ENCODE measurements at places on chromosomes 6 and 20. TPM values are rescaled to one million over a fixed set of nuclear protein-coding genes. Genes with fewer than 3 reads are reported as not detected.

Gene SRSF6
- total RNA-seq, result 58.7 TPM

DNA sequence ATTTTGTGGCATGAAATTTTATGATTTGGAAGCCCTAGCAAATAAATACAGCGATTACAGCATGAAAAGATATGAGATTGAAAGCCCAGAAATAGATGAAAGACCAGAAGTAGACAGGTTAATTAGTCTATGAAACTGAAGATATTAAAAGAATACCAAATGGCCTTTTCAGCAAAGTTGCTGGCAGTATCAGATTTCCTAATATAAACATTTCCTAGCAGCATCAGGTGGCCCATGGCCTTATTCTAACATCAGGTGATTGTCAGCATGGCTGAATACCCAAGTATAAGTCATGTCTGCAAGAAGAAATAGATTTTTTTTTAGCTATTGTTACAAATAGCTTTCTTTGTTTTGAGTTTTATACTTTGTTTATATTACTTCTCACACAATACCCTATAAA, 93.2 kb downstream of the CLVS2 start:
- no peaks in the 10 kb centered on the region for H3K36me3 ChIP-seq
- H3K4me1 ChIP-seq, result no peaks in the 10 kb centered on the region
- no peak for DNase-seq
- H3K27me3 ChIP-seq, result no peaks in the 10 kb centered on the region

DNA sequence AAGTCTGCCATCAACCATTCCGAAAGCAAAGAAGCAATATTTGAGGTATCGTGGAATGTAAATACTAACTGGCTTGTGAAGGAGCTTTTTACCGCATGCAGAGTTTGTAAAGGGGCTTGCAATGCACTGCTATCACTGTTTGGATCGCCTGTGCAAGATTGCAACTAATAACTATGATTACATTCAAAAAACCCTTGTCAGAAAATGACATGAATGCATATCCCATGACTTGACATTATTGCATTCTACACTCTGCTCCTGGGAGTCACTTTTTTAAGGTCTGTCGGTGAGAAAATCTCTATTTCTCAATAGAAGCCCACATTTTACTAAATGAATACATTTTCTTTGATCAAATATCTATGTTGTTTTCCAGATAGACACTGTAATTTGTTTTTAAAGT, 335.4 kb upstream of the SPTLC3 start:
- H3K27me3 ChIP-seq, result no peaks in the 10 kb centered on the region
- no peak overlapping the region for H3K4me3 ChIP-seq
- DNase-seq, result no peak
- no peaks in the 10 kb centered on the region for H3K36me3 ChIP-seq
- no peak overlapping the region for H3K27ac ChIP-seq

- peaks cover 3% of the 10 kb centered on the region for H3K27me3 ChIP-seq
- peaks cover 3% of the 10 kb centered on the region for H3K4me1 ChIP-seq
- no peak overlapping the region for H3K4me3 ChIP-seq
- no peak overlapping the region for H3K27ac ChIP-seq
- no peak for DNase-seq
Measured at GRCh38 chr6:63819831-63820230, 184.2 kb downstream of the PHF3 start.

GRCh38 chr6:153698001-153698400, 341.0 kb upstream of the OPRM1 start:
- no peak overlapping the region for H3K4me3 ChIP-seq
- no peaks in the 10 kb centered on the region for H3K27me3 ChIP-seq
- DNase-seq, result no peak
- no peaks in the 10 kb centered on the region for H3K36me3 ChIP-seq
- H3K4me1 ChIP-seq, result no peaks in the 10 kb centered on the region
- H3K27ac ChIP-seq, result no peak overlapping the region

Measured in left ventricle myocardium inferior (tissue), 1 donor.